Epithelial cell of alveolus of lung (primary cell): ENCODE measurements at places on chromosomes 2 and 18. TPM values are rescaled to one million over a fixed set of nuclear protein-coding genes. Genes with fewer than 3 reads are reported as not detected.

The AQP12A gene
- not detected in 2 replicates for total RNA-seq

The CYTIP gene
- total RNA-seq, result not detected in 2 replicates

The POTEJ gene
- not detected in 2 replicates for total RNA-seq

The KANSL1L gene
- total RNA-seq, result 6.3 and 13.6 TPM in 2 replicates

The MC5R gene
- not detected in 2 replicates for total RNA-seq

The SLC66A2 gene
- 29.2 and 45.0 TPM in 2 replicates for total RNA-seq

The FAP gene
- 15.5 and 118 TPM in 2 replicates for total RNA-seq

The NOSTRIN gene
- 0.26 TPM in 1 of 2 replicates, not detected in the other for total RNA-seq

The CHRND gene
- 2.7 TPM in 1 of 2 replicates, not detected in the other for total RNA-seq

The C2orf81 gene
- 0.72 and 2.1 TPM in 2 replicates for total RNA-seq
